Astrocyte of the spinal cord (primary cell): ENCODE measurements at places on chromosomes 1 and 21.

DNA sequence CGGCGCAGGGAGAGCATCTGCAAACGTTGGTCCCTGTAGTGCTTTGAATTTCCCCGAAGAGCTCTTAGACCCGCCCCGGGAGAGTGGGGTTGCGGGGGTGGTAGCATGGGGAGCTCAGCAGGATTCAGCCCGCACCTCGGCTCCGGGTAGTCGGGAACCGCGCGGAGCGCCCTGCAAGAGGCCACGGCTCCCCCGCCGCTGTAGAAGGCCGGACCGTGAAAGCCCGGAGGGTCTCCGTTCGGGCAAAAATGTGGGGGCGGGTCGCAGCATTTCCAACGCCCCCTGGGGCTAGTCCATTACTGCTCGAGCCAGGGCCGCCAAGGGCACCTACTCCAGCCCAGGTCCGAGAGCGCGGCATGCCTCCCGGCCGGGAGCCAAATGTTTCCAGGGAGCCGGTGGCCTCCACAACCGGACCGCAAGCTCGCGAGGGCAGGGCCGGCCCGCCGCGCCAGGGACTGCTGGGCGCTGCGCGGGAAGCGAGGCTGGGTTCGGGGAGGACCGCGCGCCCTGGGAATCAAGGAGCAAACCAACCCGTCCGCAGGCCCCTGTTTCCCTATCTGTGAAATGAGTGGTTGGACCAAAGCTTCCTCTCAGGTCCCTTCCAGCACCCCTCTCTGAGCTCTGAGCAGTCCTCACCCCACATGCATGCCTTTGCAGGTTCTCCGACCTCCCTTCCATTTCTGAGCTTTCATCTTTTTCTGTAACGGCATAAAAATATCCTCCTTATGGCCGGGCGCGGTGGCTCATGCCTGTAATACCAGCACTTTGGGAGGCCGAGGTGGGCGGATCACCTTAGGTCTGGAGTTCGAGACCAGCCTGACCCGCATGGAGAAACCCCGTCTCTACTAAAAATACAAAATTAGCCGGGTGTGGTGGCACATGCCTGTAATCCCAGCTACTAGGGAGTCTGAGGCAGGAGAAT lies 775 bp upstream of the TMEM63A start:
- DNase-seq = peak; percentile 36

DNA sequence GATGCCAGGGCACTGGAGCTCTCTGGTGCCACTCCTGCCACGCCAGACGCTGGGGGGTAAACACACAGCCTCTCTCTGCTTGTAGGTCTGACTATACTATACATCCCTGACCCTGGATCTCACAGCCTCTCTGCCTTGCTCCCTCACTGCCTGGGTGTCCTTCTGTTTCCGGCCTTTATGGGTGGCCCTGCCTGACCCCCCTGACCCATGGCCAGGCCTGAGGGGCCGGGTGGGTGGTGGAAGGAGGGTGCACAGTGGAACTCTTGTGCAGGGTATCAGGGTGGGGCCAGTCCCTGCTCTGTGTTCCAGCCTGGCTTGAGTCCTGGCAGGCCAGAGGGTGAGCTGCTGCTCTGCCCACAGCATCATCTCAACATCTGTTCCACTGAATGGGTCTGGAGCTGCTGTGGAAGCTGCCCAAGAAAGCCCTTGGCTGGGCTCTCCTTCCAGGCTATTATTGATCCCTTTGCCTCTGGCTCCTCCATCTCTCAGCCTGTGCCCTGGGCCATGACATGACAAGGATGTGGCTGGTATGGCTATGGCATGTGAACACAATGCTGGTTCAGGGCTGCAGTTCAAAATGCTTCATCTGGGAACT lies 17.2 kb upstream of the SYNC start:
- DNase-seq = no peak

- DNase-seq = no peak
These were observed 4.0 kb downstream of the CLCA1 start for GRCh38 chr1:86472767-86473166.

DNA sequence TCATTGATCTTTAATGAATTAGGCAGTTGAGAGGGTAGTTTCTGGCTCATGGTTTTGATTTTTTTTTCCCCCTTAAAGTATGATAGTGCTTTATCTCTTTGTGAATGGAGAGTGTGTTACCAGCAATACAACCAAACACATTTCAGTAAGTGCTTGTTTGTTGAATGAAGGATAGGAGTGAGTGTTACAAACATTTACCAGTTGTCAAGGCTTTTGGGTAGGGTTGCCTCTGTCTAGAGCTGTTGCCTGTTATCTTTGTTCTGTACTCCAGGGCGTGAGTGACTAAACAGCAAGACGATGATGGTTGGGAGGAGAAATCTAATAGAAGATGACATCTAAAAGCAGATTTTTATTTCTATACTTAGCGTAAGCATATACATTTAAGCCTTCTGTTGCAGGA lies 21.5 kb downstream of the MAP3K7CL start:
- DNase-seq = no peak

GRCh38 chr1:211714154-211714553 lies 38.7 kb upstream of the NEK2 start:
- DNase-seq = no peak

- DNase-seq = peak; percentile 58
These were observed 5.4 kb downstream of the MEAF6 start for GRCh38 chr1:37509181-37509580.
